SK-N-MC (cell line): ENCODE measurements at places on chromosomes 12 and 14.

DNA sequence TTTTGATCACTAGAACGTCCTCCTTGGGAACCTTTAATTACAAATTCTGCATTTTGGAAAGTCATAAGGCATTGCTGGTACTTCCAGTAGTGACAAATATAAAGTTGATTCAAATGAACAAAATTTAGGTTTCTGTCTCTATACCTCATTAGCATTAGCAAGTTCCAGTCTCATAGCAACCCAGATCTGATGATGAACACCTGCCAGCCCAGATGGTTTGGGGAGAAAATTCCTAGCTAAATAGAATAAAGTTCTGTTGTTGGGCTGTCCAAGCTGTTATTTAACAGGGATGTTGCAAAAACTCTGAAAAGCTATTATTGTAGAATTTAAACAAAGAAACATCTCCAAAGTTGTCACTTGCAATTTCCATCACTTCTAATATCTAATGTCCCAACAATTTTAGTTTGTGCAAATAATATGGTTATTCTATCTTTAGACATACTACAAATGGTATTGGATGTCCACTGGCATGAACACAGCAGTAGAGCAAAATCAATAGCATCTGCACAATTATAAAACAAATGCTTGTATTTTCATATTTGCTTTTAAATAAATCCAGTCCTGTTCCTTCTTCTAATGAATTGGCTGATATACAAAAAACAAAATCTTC lies 299.4 kb downstream of the SLC16A7 start:
- no peak for DNase-seq

DNA sequence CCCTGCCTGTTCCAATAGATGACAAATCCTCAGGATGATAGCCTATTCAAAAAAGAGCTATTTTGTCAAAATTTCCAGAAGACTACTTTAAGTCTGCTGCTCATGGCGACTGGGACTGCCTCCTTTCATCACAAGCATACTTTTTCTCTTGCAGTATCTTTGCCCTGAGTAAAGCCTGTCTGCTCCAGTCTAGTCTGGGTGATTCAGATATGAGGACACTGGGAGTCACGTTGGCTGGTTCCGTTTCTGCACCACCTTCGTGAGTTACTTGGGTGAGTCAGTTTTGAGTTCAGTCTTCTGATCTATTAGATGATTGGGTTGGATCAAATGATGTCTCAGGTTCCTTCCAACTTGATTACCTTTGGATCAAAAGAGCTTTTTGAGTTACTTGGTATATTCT lies 301.3 kb upstream of the STXBP6 start:
- no peak for DNase-seq

- no peak for DNase-seq
These were observed 43.8 kb downstream of the ATXN7L3B start for GRCh38 chr12:74581439-74581838.

DNA sequence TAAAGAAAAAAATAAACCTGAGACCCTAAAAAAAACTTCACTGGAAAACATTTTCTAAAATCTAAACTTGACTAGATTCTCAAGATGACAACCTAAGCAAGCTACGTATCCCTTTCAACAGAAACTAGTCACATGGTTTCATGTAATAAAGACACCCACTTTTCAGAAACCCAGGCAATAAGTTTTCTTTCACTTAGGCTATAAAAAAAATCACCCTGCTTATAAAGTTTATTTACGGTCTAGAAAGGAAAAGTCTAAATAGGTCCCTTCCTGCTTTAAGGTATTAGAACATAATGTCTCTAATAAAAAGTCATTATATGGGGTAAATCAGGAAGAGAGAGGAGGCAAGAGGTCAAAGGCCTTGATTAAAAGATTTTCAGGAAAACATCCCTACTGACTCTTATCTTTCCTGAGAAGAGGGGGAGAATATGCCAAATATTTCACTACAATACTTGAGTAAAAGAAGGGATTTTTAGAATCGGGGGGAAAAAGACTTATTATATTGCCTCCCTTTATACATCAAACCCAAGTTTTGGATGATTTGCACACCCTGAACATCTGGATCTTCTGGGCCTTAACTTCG lies 9.5 kb downstream of the CLIP1 start:
- DNase-seq: no peak

DNA sequence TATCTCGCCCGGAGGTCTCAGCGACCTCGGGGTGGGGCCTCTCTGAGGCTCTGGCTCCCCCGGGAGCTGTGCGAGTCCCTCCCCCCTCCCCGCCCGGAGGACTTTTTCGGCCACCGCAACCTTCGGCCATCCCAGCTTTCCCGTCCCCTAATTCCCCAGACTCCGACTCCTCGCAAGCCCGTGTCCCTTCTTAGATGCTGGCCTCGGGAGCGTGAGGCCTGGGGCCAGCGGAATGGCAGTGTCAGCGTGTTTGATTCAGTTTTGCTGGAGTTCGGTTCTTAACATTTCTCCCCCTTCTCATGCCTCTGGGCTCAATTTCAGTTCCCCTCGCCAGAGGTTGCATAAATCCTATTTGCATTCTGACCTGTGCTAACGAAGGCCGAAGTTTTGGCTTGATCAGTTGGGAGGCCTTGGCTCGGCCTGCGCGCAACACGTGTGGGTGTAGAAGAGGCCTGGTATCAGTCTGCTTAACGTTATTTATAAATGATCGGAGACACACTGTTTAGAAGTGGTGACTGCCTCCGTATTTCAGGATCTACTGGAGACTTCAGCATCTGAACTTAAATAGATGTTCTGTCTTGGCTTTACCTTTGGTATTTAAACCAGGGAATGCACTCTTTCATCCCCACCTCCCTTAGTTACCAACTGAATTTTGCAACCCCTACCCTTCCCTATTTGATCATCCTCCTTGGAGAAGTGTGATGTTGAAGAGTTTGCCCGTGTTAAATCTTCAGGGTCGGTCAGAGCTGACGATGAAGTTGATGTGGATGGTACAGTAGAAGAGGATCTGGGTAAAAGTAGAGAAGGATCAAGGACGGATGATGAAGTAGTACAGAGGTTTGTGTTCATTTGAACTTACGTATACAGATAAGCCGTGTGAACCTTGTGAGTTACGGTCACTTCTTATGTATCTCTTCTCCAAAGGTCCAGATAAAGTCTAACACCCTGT lies 851 bp downstream of the HSP90B1 start:
- no peak for DNase-seq

- DNase-seq: no peak
These were observed 239.7 kb downstream of the TMEM121 start for GRCh38 chr14:105765893-105766614.

- no peak for DNase-seq
These were observed 212.1 kb downstream of the PHLDA1 start for GRCh38 chr12:75819512-75819911.

DNA sequence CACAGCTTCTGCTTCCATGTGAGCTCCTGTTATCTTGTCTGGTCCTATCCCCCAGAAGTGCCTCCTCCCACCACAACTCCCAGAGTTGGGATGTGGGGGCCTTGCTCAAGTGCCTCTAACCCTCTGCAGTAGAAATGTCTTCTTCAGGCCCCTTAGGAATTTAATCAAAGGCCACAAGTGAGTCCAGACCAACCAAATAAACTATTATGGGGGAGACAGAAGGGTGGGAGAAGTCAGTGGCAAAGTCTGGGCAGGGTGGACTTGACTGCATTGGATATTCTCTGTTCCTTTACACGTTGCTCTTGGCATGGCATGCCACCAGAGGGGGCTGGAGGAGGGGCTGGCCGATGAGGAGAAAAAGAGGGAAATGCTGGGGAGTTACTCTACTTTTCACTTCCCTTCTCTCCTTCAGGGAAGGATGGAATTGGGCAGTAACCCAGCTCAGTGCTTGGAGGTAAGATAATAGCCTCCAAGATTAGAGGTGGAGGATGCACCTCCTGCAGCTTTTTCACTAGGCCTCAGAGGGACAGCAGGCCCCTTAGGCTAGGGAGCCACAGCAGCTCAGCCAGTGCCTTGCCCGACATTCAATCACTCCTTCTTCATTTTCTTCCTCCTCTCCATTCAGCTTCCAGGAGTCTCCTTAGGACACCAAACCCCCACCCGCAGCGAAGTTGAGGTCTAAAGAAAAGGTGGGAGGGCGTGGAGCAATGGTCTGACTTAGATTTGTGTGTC lies 1.2 kb upstream of the AP1G2 start:
- DNase-seq: no peak

DNA sequence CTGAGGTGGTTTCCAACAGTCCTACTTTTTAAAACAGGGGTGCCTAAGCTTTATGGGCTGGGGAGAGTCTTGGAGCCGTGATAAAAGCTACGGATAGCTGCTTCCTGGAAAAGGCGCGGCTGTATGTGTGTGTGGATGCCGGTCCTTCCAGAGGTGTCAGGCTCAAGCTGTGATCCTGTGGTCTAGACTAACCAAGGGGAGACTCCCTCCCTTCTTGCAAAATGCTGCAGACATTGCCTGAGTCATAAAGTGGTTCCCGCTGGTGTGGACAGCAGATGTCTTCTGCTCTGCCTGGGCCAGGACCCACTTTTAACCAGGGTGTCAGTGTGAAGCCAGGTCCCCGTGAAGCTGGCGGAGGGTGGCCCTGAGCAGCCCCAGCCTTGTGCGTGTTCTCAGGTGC lies 37.8 kb downstream of the CCDC92 start:
- DNase-seq: no peak

GRCh38 chr12:54658306-54659264 lies 10.4 kb upstream of the DCD start:
- DNase-seq: no peak

GRCh38 chr14:51094901-51095853 lies at the start of gene TRIM9:
Gene TRIM9, minus strand, starts transcription at chr14:51095105. Its CDS starts 166 bp downstream, at chr14:51094939.
- DNase-seq: peak; percentile 84

GRCh38 chr12:8038659-8039114 lies 6.2 kb downstream of the FOXJ2 start:
- DNase-seq: no peak

GRCh38 chr14:60195179-60195810 lies 30.1 kb upstream of the DHRS7 start:
- DNase-seq: no peak

- DNase-seq: no peak
These were observed 26.2 kb downstream of the GALC start for GRCh38 chr14:87966816-87967215.

DNA sequence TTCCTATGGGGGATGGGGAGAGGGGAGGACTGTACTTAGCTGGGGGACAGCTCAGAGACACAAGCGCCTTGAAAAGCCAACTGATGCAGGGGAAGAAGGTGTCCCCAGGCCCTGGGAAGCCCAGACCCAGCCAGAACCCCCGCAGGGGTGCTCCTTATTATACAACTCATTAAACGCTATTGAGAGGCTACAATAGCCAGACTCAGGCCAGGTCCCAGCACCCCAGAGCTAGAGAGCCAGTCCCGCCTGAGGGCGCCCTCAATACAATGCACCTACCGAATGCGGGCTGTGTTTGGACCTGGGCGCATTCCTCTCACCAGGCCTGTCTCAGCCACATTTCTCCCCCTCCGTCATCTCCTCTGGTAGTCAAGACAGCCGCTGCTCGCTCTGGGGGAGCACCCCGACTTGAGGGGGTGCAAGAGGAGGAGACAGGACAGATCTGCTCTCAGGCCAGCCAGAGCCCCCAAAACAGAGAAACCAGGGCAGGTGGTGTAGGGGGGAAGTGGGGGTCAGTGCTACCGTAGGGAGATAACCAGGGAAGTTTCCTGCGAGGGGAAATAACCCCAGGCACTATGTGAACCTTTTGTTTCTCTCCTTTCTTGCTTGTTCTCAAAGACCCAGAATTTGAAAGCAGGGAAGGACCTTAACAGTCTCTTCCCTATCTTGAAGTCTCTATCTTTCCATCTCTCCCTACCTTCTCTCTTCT lies 6.1 kb upstream of the ASIC1 start:
- no peak for DNase-seq

DNA sequence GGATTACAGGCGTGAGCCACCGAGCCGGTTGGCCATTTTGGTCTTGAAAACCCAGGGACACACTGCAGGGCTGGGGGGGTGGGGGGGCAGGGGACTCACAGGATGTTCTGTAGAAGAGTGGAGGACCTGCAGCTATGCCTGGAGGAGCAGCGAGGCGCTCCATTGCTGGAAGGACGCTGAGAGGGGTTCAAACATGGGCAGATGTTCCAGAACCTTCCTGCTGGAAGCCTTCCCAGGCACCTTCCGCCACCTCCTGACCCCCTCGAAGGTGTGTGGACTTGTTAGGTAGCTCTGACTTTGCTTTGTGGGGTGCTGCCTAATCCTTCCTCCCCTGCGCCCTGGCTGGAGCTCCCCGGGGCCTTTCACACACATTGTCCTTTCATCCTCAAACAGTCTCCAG lies 19.6 kb upstream of the PPP1R13B start:
- no peak for DNase-seq

GRCh38 chr12:128163086-128163485 lies 103.9 kb upstream of the TMEM132C start:
- DNase-seq: no peak

DNA sequence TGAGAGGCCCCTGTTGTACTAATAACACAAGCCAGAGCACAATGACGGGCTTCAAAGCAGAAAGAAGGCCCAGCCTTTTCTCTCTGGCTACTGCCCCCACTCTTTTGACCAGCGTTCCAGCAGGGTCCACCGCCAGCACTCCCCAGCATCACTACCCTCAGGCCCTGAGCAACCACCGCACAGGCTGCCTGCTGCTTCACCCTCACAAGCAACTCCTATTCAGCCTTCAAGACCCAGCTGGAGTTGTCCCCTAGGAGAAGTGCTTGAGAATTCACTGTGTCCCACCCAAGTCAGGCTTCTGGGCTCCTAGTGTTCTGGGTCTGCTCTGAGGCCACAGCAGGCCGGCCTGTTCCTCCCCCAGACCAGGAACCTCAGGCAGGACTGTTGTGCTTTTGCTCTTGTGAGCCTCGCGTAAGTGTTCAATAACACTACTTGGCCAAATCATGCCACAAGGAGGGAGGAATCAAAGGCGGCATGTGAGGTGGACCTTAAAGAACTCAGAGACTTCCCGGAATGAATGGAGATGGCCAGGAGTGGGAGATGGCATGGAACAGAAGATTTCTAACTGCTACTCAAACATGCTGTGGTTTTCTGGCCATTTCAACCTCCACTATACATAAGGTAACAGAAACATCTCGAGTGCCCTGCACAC lies 83.3 kb upstream of the GPR68 start:
- DNase-seq: no peak

- no peak for DNase-seq
These were observed 151.6 kb upstream of the SYT1 start for GRCh38 chr12:78712834-78713481.

- DNase-seq: no peak
These were observed 107.5 kb upstream of the PARP11 start for GRCh38 chr12:3980504-3981272.

- no peak for DNase-seq
These were observed 829.1 kb upstream of the MGAT4C start for GRCh38 chr12:87085286-87085685.

GRCh38 chr12:75154388-75154787 lies 55.3 kb downstream of the KCNC2 start:
- DNase-seq: no peak

DNA sequence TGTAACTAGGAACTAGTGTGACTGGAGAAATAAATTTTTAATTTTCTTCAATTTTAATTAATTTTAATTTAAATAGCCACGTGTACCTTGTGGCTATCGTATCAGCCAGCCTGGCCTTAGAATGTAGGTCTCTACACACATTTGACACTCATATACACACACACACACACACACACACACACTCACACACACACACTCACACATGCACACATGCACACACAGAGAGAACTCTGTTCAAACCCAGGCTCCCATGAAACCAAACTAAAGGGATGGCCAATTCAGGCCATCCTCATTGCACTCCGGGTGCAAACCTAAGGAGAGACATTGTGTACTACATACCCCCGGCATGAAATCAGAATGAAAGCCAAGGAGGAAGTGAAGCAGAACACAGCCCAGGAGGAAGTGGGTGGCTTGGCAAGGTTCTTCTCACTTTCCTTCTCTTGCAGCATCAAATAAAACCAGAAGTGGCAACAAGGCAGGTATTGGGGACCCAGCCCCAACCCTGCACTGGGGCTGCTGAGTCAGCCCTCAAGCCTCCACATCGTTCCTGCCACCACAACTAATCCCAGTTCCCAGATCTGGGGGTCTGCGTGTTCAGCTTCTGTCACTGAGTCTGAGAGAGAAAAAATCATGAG lies 26.2 kb upstream of the CHPT1 start:
- DNase-seq: no peak
